AG08396 (cell line): ENCODE measurements at places on chromosomes 16 and 17.

GRCh38 chr16:84818989-84819643, 669 bp upstream of the CRISPLD2 start:
- no peak for DNase-seq

- no peak for DNase-seq
Measured at GRCh38 chr17:21194703-21195102, 19.3 kb downstream of the TMEM11 start.

DNA sequence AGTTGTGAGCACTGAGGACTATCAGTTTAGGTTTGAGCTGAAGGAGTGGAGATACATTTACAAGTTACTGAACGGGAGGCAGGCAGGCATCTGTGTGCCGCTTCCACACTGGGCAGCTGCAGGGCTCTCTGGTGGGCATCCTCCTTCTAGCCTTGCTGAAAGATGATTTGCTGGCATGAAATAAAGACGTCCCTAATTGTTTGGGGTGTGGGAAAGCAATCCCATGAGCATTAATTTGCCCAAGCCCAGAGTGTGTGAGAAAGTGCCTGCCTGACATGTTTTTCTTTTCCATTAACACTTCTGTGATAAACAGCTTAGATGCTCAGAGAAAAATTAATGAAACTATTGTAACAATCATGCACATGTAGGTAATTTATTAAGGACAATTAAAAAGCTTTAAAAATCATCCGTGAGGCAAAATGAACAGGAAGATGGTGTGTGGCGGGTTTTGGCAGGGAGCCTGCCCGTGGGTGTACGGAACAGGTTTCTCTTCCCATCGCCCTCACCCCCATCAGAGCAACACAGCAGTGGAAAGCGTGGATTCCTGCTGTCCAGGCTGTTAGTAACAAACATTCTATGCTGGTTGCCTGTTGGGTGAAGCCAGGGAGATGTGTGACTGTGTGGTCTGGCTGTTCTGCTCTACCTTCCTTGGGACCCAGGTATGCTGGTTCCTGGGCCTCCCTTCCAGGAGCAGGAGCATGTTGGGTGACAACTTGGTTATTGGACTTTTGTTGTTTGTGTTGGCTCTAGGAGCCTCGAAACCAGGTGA, 191.9 kb downstream of the MSI2 start:
- DNase-seq: no peak

- peak; percentile 93 for DNase-seq
Measured at GRCh38 chr16:85350973-85351372, 238.7 kb upstream of the CIBAR2 start.

- peak; percentile 70 for DNase-seq
Measured at GRCh38 chr17:68576811-68577496, 24.2 kb downstream of the FAM20A start.
